Fibroblast of villous mesenchyme (primary cell): ENCODE measurements at places on chromosomes 1 and 21. TPM values are rescaled to one million over a fixed set of nuclear protein-coding genes. Genes with fewer than 3 reads are reported as not detected.

Gene LHX8
- total RNA-seq = under 0.01 TPM in 1 of 2 replicates, not detected in the other

Gene OR2T2
- total RNA-seq = not detected in 2 replicates

Gene OR2T27
- not detected in 2 replicates for total RNA-seq

Gene HMCN1
- 5.2 and 14.2 TPM in 2 replicates for total RNA-seq

Gene CSF3R
- total RNA-seq = 0.32 TPM in 1 of 2 replicates, not detected in the other

Gene ERICH3
- not detected in 2 replicates for total RNA-seq

Gene SPATA45
- total RNA-seq = 0.43 TPM in 1 of 2 replicates, not detected in the other

Gene VTCN1
- not detected in 2 replicates for total RNA-seq

Gene KTI12
- total RNA-seq = 13.0 and 18.7 TPM in 2 replicates
